NCI-H510A (cell line): ENCODE measurements at places on chromosomes 6 and 20.

GRCh38 chr6:137218473-137218916, 690 bp downstream of the IFNGR1 start:
- no peak for DNase-seq

- no peak for DNase-seq
These were observed 108.5 kb upstream of the ARMC2 start for GRCh38 chr6:108739496-108740330.

DNA sequence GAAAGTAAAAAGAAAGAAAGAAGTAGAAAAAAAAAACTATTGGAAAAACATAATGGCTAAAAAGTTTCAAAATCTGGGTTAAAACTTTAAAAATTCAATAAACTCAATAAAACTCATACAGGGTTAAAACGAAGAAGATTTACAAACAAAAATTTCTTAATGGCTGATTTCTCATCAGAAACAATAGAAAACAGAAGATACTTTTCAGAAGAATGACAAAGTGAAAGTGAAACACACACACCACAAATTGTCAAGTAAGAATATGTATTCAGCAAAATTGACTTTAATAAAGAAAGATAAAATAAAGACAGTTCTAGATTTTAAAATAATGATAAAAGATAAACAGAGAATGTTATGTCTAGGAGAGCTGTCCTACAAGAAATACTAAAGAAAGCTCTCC, 618.9 kb upstream of the GJE1 start:
- no peak for DNase-seq

- no peak for DNase-seq
These were observed 12.5 kb downstream of the SIRT5 start for GRCh38 chr6:13586603-13587542.

- DNase-seq: no peak
These were observed 12.8 kb downstream of the STK4 start for GRCh38 chr20:44979090-44979621.

GRCh38 chr6:155872961-155873360, 417.3 kb upstream of the NOX3 start:
- no peak for DNase-seq

GRCh38 chr6:7311176-7311575, 1.8 kb downstream of the SSR1 start:
- DNase-seq: no peak

- no peak for DNase-seq
These were observed 211.9 kb downstream of the ZNF217 start for GRCh38 chr20:53381568-53382262.

DNA sequence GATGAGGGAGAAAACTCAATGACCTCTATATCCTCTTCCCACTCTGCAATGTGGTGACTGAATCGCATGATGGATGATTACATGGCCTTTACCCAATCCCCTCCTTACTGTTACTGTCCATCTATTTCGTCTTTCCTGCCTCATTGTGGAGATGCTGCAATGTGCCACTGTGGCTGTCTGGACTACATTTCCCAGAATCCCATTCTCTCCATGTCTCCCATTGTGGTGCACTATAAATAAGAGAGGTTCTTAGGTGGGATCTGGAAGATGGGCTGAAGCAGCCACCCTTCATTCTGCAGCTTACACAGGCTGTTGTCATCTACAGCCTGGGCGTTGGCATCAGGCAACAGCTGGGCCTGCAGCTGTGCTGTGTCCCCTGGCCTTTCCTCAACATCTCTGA, 233.6 kb downstream of the PRKN start:
- DNase-seq: no peak

- no peak for DNase-seq
These were observed 98.8 kb downstream of the HAO1 start for GRCh38 chr20:7841291-7841970.

GRCh38 chr6:150925590-150925928, 60.1 kb downstream of the MTHFD1L start:
- DNase-seq: no peak

GRCh38 chr6:79158856-79159516, 75.5 kb downstream of the HMGN3 start:
- no peak for DNase-seq

DNA sequence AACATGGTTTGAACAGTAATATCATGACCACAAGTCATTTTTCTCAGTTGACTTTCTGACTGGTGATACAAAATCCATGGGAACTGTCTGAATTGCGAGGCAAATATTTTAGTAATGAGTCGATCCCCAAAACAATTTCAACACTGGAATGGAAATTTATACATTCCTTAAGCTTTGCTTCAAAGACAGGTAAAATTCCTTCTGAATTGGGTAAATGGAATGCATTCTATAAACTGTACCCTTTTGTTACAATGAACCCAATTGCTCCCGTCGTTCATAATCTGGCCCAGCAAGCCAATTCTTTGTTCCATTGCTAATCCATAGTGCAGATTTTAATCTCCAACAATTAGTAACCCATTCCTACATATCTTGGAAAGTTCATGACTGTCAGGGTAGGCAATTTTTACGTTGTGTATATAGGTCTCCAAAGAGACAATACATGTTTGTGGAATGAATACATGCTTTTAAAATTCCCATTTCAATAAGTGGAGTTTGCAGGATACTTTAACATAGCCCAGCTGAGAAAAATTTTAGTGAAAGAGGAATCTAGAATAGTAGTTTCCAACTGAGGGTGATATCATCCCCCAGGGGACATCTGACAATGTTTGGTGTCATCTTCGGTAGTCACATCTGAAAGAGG, 32.7 kb downstream of the CYP24A1 start:
- no peak for DNase-seq

DNA sequence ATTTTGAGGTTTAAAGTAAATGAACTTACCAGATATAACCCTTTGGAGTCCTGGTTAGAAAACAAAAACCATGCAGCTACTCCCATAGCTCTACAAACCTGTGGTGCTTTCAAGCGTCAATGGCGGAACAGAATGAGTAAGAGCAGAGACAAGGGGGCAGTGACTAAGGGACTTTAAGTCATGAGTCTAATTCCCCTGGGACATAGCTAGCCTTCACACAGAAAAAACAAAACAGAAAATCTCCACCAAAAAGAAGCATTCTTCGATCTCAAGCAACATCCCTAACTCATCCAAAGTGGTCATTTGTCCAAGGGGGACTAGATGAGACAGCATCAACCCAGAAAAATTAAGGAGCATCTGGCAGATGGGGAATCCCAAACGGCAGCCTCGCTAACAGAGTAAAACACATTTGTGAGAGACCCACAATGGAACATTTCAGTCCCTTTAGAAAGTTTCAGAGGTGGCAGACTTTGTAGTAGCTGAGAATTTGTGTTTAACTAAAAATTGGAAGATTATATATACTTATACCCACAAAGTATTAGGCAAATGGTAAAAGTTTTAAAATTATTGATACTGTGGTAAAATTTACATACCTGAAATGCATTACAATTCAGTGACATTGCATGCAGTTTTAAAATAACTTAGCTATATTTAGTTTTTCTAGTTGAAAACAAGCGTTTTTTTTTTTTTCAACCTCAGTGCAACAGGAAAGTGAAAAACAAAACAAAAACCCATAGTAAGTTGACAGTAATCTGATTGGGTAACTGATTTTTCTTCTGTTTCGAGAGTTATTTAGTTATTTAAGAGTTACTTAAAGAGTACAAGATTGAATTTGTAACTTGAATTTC, 67.5 kb downstream of the KCNQ5 start:
- no peak for DNase-seq

- no peak for DNase-seq
These were observed 441.1 kb upstream of the JARID2 start for GRCh38 chr6:14804785-14805210.

DNA sequence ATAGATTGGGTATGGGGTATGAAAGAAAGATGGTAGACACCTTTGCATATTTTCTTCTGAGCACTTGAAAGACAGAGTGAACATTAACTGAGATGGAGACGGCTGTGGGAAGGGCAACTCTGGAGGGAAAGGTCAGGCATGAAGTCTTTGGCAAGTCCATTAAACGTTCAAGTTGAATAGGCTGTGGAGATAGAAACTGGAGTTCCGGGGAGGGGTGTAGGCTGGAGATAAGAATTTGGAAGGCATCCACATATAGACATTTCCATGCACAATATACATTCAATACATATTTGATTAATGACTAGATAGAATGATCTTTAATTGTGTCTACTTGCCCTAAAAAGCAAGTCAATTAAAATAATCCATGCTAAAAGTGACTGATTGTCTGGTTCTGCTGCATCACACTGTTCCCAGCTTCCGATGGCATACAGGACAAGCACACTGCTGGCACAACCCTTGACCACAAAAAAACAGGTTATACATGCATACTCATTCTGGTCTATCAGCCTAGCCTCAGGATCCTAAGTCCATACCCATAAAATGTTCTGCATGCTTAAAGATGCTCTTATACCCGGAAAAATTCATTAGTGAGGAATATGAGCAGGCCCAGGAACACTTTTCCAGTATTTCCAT, 1.9 kb upstream of the MYLK4 start:
- no peak for DNase-seq

GRCh38 chr6:155039618-155040017, 44.5 kb downstream of the TIAM2 start:
- DNase-seq: no peak

- DNase-seq: no peak
These were observed 927 bp upstream of the MANEA start for GRCh38 chr6:95576218-95576997.

GRCh38 chr20:10984294-10984693, 310.5 kb upstream of the JAG1 start:
- DNase-seq: no peak

DNA sequence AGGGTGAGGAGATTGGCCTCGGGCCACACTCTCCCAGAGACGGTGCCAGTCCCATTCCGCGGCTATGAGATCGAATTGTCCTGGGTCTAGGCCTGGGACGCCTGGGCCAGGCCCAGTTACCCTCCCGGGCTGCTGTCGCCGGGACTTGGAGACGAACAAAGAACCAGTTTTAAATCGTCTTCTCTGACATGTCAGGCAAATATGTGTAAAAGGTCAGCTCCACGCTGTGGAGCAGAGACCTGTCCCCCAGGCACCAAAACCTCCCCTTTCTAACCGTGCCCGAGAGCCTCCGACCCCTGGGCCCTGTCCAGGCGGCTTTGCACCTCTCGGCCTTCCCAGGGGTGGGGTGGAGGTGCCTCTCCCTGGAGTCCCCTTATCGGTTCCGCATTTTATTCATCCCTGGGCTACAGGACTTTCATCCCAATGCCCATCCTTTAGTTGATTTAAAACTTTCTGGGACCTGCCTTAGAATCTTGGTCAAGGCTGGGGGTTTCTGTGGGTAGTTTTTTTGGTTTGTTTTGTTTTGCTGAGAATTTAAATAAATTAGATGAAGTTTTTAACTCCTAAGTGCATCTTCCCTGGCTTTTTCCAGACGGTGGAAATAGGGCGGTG, 5.8 kb upstream of the TFAP2A start:
- DNase-seq: no peak

DNA sequence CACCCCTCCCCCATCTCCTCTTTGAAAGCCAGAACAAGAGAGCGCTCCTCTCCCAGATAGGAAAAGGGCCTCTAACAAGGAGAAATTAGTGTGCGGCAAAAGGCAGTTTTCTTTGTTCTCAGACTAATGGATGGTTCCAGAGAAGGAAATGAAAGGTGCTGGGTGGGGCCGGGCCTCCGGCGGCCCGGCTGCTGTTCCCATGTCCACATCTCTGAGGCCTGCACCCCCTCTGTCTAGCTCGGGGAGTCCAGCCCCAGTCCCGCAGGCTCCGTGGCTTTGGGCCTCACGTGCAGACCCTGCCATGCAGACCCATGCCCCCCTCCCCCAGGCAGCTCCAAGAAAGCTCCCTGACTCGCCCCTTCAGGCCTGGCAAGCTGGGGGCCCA, 35.8 kb upstream of the MRGBP start:
- DNase-seq: no peak

GRCh38 chr20:6768228-6769140, 998 bp downstream of the BMP2 start:
- peak; percentile 34 for DNase-seq

- DNase-seq: no peak
These were observed 123.3 kb upstream of the B3GAT2 start for GRCh38 chr6:71080133-71080532.

GRCh38 chr6:46054516-46054915, 38.9 kb upstream of the CLIC5 start:
- no peak for DNase-seq

DNA sequence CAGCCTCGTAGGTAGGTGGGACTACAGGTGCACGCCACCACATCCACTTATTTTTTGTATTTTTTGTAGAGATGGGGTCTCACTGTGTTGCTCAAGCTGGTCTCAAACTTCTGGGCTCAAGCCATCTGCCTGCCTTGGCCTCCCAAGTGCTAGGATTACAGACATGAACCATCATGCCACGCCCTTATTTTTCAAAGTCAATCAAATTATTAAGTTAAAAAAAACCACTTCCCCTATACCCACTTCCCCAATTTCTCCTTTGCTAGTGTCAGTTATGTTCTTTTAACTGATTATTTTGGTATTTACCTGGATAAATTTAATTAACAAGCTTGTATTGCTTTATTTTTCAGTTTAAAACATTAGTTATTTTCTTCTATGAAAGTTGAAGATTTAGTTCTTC, 49.6 kb downstream of the RIOK1 start:
- no peak for DNase-seq

DNA sequence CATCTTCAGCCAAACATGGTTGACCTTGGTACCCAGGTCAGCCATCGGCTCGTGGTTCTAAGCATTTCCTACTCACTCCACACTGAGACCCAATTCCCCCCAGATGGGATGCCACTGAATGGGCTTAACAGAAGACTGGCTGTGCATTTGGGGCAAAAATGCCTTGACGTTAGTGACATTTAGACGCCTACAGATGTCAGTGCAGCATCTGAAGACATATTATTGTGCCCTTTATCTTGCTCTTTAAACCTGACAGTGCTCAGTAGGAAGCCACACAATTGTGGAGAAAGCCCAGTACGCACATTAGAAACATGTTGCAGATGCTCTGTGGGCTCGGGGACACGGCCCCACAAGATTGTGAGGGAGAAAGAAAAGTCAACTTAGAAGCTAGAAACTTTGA, 414.7 kb downstream of the PTPRT start:
- DNase-seq: no peak

GRCh38 chr20:58081846-58082245, 146.6 kb downstream of the ANKRD60 start:
- no peak for DNase-seq

- no peak for DNase-seq
These were observed 34.2 kb downstream of the MRPL14 start for GRCh38 chr6:44093066-44093465.

- DNase-seq: no peak
These were observed 432.8 kb downstream of the PKHD1 start for GRCh38 chr6:51654647-51655046.

GRCh38 chr6:19713411-19713810, 123.8 kb upstream of the ID4 start:
- no peak for DNase-seq

- no peak for DNase-seq
These were observed 18.4 kb downstream of the LHFPL5 start for GRCh38 chr6:35823601-35824000.

DNA sequence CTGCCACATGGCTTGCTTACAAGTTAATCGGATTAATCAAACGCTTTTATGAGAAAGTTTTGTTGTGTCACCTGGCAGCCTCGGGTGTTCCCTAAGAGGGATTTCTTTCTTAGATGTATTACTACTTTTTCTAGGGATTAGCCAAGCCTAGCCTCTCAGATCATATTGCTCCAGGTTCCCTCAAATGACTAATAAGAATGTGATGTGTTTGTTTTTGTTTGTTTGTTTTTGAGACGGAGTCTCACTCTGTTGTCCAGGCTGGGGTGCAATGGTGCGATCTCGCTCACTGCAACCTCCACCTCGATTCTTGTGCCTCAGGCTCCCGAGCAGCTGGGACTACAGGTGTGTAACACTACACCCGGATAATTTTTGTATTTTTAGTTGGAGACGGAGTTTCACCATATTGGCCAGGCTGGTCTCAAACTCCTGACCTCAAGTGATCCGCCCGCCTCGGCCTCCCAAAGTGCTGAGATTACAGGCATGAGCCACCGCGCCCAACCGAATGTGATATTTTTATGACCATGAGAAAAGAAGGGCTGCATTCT, 977 bp downstream of the HMGN4 start:
- no peak for DNase-seq
